ENCODE measurements at places on chromosomes 6 and 20.

- no peak for DNase-seq
These were observed 1289.3 kb upstream of the CITED2 start for GRCh38 chr6:140663772-140664171.

DNA sequence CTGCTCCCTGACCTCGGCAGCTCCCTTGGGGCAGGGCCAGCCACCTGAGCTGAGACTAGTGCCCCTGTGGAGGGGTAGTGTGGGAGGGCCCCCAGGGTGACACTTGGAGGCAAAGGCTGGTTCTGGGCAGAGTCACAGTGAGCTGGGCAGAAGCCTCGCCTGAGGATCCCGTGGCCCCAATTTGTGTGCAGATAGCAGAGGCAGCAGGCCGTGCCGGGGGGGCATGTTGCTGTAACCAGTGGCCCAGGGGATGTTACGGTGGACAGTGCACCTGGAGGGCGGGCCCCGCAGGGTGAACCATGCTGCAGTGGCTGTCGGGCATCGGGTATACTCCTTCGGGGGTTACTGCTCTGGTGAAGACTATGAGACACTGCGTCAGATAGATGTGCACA lies 2.9 kb downstream of the KLHDC3 start:
- no peak for DNase-seq

- DNase-seq: no peak
These were observed 87.6 kb upstream of the PAK5 start for GRCh38 chr20:9926476-9926875.

DNA sequence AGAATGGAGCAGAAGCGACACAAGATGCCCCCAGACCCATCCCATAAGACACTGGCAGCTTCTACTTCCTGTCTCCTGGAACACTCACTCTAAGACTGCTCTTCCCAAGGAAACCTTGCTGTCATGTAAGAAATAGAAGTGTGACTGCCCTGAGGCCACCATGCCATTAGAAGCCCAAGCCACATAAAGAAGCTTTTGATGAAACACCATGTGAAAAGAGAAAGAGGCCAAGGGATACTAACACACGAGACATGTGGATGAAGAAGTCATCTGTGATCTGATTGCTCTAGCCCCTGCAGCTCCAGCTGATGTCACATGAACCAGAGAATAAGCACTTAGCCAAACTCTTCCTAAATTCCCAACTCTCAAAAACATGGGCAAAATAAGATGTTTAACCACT lies 117.9 kb upstream of the PCSK2 start:
- no peak for DNase-seq

DNA sequence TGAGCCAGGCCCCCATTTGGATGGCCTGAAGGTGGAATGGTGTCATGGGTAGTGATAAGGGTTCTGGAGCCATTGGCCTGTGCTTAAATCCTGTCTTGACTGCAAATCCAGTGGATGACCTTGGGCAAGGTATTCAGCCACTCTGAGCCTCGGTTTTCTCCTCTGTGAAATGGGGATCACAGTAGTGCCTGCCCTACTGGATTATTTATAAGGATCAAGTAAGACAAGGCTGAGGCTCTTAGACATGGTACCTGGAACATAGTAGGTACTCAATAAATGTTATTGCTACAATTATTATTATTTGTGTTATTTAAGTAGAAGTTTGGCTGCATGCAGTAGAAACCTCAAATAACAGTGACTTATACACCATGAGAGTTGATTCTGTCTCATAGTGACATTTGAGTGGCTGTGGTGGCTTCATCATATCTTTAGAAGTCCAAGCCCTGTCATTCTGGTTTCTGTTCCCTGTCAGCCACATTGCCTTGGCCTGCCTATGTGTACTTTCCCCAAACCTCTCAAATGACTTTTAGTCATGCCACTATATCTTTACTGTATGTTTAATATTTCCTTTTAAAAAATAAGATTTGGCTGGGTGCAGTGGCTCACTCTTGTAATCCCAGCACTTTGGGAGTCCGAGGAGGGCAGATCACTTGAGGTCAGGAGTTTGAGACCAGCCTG lies 37.6 kb upstream of the CHMP4B start:
- DNase-seq: no peak

- no peak for DNase-seq
These were observed 62.9 kb downstream of the ESR1 start for GRCh38 chr6:151870375-151870774.

DNA sequence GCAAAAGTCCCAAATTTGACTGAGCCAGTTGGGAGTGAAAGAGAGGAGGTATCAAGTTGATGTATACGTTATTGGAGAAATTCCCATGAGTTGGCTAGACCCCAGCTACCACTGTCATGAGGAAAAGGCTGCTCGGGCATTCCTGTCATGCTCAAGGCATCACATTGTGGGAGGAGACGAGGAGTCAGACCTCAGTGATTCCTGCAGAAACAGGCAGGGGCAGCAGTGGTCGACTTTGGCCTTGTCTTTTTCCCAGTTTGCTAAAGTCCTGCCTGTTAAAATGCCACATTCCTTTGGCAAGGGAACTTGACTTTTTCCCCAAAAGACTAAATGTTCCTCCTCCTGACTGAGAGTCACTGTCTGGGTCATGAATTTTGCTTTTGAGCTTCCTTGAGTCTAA lies 295.5 kb upstream of the HS3ST5 start:
- DNase-seq: no peak

- no peak for DNase-seq
These were observed 251.0 kb downstream of the SYNE1 start for GRCh38 chr6:152386131-152386530.

DNA sequence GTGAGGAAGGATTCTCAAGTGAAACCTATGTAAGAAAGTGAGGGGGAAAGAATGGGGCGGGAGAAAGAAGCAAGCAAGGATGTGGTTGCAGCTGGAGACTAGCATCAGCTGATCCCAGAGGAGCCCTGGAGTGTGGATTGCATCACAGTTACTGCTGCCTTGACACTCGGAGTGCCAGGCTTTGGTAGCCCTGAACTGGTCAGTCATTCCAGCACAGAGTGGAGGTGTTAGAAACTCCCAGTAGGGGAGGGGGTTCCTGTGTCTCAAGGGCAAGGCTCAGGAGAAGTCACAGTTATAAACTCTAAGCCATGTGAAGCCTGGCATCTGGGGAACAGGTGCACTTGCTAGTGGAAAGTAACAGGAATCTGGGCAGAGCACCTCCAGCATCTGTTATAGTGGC lies 23.5 kb downstream of the SNAP25 start:
- DNase-seq: no peak

DNA sequence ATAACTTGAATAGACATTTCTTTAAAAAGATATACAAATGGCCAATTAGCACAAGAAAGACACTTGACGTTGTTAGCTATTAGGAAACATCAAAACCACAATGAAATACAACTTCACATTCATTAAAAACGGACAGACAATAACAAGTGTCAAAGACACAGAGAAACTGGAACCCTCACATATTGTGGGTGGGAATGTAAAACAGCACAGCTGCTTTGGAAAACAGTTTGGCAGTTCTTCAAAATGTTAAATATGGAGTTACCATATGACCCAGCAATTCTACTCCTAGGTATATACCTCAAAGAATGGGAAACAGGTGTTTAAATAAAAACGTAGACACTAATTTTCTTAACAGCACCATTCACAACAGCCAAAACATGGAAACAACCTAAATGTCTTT lies 100.5 kb upstream of the SLC22A23 start:
- DNase-seq: no peak

DNA sequence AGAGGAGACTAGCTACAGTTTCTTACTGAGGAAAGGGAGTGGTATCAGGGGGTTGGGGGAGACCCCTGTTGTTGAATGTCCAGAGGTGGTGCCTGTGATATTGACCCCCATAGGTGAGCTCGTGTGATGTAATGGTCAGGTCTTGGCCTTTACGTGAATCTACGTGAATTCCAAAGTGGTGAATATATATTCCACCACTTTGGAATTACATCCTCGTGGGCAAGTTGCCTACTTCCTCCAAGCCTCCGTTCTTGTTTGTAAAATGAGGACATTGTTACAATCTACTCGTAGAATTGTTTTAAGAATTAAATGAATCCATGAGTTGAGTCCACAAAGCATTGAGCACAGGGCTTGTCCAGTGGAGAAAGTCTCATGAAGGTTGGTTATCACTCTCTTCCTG lies 47.3 kb downstream of the TSHZ2 start:
- DNase-seq: no peak

GRCh38 chr6:22205266-22205665 lies 91.6 kb downstream of the PRL start:
- DNase-seq: no peak

GRCh38 chr6:151372164-151372563 lies 19.2 kb downstream of the ZBTB2 start:
- DNase-seq: no peak

DNA sequence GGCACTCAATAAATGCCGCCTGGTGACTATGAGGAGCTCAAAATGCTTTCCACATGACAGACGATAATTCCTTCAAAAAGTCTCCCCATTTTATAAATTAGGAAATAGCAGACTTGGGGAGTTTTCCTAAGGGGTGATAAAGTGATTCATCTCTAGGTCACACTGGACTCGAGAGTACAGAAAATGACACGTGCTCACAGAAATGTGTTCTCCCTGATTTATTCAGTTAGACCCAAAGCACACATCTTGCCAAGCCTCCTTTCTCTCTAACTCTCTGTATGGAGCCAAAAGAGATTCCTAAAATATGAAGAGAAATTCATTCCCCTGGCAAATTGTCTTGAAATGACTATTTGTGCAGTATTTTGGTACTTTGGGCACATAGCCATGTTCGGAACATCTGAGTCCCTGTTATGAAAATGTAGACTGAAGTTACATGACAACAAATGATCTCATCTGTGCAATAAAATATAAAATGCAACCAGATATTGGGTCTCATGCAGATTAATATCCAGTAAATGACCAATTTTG lies 381.1 kb downstream of the TFAP2B start:
- DNase-seq: no peak

- no peak for DNase-seq
These were observed 441.1 kb upstream of the ARID1B start for GRCh38 chr6:156336089-156336488.

- peak; percentile 53 for DNase-seq
These were observed 45.1 kb upstream of the PNRC1 start for GRCh38 chr6:89035252-89036101.

- no peak for DNase-seq
These were observed 133.9 kb downstream of the ZMYND8 start for GRCh38 chr20:47222468-47223119.

DNA sequence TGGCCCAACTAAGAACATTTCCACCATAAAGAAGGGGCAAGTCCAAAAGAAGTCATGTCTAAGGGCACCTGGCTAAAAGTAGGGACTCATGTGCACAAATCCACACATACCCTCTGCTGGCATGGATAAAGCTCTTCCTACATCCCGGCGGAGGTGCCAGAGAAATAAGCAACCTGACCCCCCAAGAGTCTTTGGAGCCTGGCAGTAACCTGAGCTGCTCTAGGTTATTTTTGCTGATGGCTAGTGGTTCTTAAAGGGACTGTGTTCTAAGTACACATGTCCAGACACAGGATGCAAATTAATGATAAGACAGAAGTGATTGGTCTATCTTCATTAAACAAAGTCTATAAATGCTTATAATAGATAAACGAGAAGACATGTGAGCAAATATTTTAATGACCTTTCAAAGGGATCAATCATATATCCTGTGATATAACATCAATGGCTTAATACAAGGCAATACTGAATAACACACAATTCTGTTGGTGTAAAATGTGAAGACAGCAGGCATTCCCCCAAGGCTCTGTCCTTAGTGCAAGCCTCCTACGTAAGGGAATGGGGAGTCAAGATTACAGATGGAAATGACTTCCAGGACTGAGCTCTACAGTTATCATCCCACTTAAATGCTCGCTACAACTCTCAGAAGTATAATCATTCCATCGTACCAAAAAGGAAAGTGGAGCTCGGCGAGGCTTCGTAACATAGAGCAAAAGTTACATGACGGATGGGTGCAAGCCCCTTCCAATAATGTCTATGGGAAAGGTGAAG lies 52.5 kb downstream of the HIVEP2 start:
- DNase-seq: no peak

- no peak for DNase-seq
These were observed 18.2 kb downstream of the MAS1 start for GRCh38 chr6:159908979-159909378.

DNA sequence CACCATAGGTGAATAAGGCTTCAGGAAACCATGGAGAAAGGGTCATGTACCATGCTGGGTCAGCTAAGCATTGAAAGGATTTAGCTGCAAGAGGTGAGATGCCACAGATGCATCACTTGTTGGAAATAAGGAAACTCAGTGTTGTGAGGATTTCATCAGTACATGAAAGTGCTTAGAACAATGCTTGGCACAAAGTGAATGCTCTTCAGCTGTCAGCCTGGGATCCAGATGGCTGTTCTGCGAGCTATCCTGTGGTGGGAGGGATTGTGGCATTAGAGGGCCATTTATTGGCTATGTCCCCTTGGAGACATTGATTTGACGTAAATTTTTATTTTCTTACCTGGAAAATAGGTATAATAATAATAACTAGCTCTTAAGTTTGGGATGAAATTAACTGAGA lies 53.0 kb downstream of the ELOVL2 start:
- no peak for DNase-seq

DNA sequence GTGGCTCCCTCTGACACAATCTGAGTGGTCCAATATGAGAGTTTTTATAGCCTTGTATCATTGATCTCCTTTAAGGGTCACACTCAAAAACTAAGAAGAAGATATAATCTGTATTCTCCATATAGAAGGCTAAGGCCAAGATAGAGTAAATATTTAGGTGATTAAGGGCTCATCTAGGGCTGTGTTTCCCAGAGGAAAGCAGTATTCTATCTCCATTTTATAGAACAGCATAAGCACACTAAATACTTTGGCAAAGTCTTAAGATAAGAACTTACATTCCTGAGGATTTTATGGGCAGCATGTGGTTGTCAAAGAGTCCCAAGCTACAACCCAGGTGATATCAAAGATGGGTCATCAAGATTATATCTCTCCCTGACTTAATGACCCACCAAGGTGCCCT lies 377.6 kb downstream of the KIF16B start:
- no peak for DNase-seq

DNA sequence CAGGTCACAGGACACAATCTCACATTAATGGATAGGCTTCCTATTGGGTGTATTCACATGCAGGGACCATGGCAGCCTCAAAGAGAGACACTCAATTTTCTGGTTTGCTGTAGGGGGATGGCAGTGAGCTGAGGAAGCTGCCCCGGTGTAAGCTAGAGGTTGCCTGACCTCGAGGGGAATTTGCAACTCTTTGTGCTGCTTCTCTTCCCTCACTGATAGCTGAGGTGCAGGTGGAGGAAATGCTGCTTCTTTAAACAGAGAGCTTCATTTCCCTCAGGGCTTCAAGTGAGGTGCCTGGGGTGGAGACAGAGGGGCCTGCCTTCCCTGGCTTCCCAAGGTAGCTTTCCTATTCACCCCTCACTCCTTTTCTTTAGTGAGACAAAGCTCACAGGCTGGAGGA lies 151.9 kb downstream of the CD83 start:
- DNase-seq: no peak

GRCh38 chr6:73455865-73456629 lies 4.0 kb upstream of the CGAS start:
- no peak for DNase-seq

- no peak for DNase-seq
These were observed 109.6 kb downstream of the MTHFD1L start for GRCh38 chr6:150975136-150975535.
